ENCODE measurements at places on chromosomes 1 and 21. TPM values are rescaled to one million over a fixed set of nuclear protein-coding genes. Genes with fewer than 3 reads are reported as not detected.
A peak's percentile ranks its signal among the peaks of the same experiment; 100 is the strongest.

CASQ1 gene
- 0.16 TPM for total RNA-seq

GPR153 gene
- 28.1 TPM for total RNA-seq

DMRTA2 gene
- 0.18 TPM for total RNA-seq

- no peak for DNase-seq
Observed at GRCh38 chr1:221604948-221605347, 136.9 kb downstream of the DUSP10 start.

DNA sequence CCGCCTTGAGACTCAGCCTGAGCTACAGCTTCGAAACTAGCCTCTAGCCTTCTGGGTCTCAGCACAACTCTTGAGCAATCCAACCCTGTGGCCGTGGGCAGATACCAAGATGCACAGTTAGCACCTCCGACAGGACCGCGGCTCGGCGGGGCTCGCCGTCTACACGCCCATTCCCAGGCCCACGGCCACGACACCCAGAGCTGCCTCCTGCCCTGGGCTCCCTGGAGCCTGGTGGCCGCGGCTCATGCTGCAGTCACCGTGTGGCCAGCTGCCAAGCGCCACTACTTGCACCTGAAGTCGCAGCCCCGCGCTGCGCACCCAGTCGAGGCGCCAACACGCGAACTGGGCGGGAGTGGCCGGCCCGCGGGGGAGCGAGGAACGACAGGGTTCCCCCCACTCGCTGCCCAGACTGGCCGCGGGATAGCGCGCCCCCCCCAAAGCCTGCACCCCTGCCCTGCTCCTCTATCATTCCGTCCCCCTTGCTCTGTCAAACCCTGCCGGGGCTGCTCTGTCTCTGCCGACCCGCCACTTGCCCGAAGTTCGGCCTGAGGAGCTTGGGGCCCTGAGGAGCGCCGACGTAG is 729 bp upstream of the CDCA8 start:
- DNase-seq = peak; percentile 12

GRCh38 chr21:32817208-32817607 is 45.7 kb upstream of the PAXBP1 start:
- no peak for DNase-seq

- DNase-seq = no peak
Observed at GRCh38 chr1:18633422-18634155, 2.9 kb downstream of the PAX7 start.

DNA sequence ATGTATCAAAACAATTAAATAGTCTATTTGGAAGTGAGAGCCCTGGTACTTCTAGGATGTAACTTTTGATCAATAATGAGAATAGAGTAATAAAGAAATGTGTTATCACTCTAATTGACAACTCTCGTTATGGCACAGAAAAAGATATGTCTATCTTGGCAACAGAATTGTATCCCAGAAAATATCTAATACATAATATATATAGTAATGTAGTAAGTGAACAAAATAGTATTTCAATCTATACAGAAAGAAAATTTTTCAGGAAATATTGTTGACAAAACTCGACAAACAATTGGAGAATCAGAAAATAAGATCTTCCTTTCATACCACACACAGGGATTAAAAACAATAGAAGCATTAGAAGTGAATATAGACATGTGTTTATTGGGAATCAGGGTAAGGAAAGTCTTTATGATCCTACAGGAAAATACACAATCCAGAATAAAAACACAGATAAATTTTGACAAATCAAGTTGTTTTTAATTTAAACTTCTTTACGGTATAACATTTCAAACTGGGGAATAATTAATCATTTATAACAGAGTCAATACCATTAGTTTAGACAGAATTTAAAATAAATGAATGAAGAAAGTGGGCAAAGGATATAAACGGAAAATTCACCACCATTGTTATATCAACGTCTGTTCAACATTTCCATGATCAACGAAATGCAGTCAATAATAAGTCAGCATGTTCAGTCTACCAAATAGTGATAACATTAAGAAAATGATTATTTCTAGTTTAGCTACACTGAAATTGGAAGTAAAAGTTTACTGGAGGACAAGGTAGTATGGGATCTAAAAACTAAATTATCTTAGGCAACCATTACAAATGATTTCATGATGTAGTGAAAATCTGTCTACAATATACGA is 1526.5 kb upstream of the TPTE start:
- DNase-seq = no peak

Measured in neural crest cell (in vitro differentiated cells).